Activated CD8-positive, alpha-beta memory T cell treated with anti-CD3 and anti-CD28 coated beads for 4 hours (primary cell): ENCODE measurements at places on chromosomes 2 and 18.

GRCh38 chr18:22171258-22172119, 2.1 kb downstream of the GATA6 start:
- DNase-seq, result no peak

- DNase-seq, result no peak
Observed at GRCh38 chr2:181738074-181738473, 57.8 kb upstream of the NEUROD1 start.

DNA sequence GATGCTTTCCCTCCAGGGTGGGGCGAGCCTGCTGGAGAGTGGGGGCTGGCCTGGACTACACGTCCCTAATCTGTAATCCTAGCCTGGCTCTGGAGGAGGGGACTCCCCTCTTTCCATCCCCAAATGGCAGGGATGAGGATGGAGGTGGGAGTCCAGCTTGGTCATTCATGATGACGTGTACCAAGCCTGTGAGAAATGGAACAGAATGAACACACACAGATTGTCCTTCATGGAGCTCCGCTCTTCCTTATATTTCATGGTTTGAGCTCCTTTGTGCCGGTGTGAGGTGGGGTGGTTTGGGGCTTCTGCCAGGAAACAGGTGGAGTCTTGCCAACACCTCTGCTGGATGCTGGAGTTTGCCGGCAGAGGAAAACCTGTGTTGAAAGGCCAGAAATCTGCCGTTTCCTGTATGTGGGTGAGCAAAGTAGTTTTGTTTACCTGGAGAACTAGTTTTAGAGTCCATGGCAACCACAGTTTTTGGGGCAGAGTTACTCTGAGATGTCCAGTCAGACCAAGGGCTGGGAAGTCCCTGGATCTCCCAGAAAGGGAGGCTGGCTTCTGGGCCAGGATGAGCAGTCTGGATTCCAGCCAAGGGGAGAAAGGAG, 417.6 kb upstream of the MEX3C start:
- DNase-seq, result no peak

DNA sequence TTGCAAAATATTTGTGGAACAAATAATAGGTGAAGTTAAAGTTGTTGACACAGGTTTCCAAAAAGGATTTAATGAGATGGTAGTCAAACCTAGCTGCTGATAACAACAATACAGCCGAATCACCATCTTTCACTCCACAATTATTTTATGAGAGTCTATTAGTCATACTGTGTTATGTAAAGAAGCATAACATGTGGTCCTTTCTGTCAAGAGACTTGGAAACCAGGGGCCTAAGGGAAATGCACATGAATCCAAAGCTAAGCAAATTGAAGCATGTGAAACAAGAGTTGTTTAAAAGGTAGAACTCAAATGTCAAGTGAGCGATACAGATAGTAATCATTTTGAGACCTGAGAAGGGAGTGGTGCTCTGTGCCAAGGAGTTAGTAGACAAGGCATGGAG, 16.0 kb downstream of the CD28 start:
- DNase-seq, result no peak

DNA sequence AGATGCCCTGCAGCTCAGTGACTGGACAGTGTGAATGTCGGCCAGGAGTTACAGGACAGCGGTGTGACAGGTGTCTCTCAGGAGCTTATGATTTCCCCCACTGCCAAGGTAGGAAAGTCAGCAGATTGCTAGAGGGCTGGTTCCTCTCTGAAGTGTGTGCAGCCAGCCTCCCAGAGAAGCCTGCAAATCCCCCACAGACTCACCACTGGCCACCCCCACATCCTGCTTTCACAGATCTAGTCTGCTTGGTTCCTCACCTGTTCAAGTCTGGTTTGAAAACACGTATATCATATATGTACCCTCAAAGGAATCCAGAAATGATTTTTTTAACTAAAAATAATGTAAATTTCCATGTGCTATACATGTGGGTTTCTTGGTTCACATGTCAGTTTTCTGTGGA, 121.1 kb downstream of the LAMA3 start:
- no peak for DNase-seq

DNA sequence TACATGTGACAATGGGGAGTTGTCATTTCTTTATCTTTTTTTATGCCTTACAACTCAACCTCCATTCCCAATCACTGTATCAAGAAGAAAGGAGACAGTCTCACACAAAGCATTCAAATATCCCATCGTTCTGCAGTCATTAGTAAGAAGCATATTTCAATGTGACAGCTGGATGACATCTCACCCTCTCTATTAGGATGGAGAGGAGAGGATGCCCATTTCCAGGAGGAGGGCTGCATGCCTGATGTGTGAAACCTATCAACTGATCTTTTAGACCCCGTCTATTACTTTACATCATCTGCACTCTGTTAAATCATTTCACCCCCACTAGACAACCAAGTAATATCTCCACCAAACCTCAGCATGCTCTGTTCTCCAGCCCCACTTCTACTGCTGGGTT, 292.7 kb upstream of the CHAC2 start:
- no peak for DNase-seq

GRCh38 chr18:35662293-35663062, 80.9 kb downstream of the GALNT1 start:
- no peak for DNase-seq

DNA sequence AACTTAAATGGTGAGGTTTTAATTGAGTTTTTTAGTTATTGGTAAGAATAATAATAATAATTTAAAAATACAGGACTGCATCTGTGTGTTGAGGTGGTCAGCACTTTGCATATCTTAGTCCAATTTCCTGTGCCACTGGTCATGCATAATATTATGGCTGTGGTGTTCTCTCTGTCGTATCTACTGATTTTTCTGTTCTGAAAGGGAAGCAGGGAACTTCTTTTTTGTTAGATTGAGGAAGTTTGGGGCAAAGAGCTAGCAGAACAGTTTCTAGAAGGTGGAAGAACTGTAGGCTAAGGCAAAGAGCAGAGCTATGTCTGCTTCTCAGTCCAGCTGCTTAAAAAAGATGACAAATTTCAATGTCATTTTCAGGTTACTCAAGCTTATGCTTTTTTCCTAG, 74.3 kb downstream of the XRCC5 start:
- no peak for DNase-seq

DNA sequence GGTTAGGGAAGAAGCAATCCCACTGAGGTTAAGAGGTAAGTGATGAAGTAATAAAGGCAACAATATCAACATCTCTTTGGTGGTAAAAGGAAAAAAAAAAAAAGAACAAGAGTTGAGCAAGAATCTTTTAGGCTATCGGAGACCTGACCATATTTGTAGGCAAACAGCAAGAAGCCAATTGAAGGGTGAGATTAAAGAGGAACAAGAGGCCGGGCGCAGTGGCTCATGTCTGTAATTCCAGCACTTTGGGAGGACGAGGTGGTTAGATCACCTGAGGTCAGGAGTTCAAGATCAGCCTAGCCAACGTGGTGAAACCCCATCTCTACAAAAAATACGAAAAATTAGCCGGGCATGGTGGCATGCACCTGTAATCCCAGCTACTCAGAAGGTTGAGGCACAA, 11.3 kb downstream of the VPS54 start:
- no peak for DNase-seq

- no peak for DNase-seq
Observed at GRCh38 chr2:109702250-109702985, 88.3 kb downstream of the SOWAHC start.

GRCh38 chr2:221370857-221371211, 201.3 kb downstream of the EPHA4 start:
- no peak for DNase-seq

DNA sequence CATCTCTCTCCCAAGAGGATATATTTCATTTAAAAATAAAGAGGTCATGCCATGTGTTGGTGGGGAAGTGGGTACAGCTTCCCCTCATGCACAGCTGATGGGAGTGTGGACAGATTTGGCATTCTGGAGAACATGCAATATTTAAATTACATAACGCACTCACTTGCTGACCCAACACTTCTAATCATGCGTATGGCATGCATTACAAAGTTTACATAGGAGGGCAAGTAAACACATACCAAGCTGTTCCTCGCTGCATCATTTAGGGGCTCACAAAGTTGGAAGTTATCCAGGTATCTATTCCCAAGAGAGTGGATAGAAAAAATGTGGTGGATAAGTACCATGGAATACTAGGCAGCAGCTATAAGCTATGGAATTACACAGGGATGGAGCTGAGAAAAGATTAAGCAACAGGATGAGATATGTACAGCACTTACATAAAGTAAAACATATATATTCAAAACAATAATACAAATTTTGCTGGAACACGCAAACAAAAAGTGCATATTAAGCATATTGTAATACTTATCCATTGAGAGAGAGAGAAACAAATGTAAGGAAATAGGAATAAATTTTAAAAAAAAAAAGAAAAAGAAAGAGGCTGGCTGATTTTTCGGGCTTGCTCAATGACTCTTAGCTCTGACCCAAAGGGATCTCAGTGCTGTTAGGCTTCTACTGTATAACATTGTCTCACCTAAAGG, 11.0 kb downstream of the CYP1B1 start:
- DNase-seq, result no peak

DNA sequence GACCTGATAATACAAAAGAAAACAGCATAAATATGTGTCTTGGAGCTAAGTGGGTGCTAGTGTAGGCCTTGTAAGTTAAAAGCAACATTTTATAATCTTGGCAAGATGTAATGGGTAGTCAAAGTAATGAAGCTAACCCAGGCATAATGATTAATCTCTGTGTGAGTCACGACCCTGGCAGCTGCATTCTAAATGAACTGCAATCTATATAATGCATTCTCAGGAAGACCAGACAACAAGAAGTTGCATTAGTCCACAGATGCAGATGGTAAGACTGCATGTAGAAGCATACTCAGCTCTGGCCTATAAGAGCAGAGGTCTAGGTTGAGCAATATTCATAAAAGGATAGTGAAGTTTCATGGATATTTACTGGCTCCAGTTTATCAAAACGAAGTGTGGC, 85.6 kb upstream of the ETAA1 start:
- no peak for DNase-seq

DNA sequence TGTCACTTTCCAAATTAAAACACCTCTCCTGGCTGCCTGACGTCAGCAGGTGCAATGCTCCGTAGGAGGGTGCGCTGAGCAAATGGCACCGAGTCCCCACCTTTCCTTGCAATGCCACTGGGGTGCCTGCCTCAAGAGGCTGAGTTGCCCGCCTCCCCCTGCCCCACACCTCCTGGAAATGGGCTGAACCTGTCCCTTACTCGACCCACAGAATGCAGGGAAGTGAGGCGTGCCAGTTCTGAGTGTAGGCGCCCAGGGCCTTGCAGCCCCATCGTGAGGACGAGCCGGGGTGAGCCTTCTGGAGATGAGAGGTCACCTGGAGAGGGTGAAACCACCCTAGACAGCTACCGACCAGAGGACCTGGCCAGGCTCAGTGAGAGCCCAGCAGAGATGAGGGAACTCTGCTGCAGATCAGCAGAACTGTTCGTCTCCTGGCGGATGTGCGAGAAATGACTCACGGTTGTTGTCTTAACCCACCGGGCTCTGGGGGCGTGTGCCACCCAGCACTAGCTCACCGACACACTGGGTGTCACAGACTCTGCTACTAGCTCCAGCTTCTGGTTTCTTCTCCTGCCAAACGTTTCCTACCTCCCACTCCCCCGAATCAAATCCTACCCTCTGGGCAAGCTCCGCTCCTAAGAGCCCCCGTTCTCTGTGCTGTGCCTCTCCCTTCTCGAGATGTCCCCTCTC, 168.7 kb upstream of the HDAC4 start:
- DNase-seq, result no peak

DNA sequence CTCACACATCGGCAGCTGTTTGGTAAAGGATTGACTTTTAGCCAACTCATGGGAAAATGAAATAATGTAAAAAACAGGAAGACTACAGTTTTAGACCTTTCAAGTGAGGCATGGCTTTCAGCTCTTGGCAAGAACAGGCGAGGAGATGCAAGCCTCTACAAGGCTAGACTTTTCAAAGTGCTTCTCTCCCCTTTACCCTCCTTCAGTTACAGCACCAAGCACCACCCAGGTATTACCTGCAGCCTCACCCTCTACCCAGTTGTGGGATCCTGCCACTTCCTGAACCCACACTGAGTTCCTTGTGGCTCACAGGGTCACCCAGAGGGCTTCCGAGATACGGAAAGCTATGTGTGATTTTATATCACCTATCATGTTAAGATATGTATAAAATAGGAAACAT, 14.7 kb downstream of the UGT1A10 start:
- no peak for DNase-seq

GRCh38 chr2:27092696-27093429, 6.3 kb downstream of the KHK start:
- no peak for DNase-seq

GRCh38 chr2:240574386-240575100, 6.3 kb downstream of the RNPEPL1 start:
- DNase-seq, result no peak

GRCh38 chr2:69386360-69386759, 667 bp downstream of the GFPT1 start:
- DNase-seq, result no peak

- no peak for DNase-seq
Observed at GRCh38 chr18:74268933-74269620, 22.7 kb downstream of the CYB5A start.

- no peak for DNase-seq
Observed at GRCh38 chr2:71417300-71418202, 35.8 kb upstream of the DYSF start.

- no peak for DNase-seq
Observed at GRCh38 chr2:9467687-9468086, 6.7 kb upstream of the IAH1 start.

DNA sequence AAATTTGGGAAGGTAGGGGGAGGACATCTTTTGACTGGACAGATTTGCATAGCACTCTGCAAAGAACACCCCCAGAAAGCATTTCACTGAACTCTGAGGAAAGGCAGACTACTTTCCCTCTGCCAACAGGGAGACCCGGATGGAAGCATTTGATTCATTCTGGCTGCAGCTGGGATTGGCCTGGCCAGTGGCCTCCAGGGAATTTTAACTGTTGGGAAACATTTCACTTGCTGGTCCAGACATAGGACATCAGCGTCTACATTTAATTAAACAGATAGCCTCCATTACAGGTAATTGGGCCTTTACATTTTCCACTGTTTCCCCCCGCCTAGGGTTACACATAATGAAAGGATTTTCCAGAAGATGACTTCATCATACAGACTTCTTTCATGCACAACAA, 92.8 kb downstream of the MARCHF4 start:
- no peak for DNase-seq

GRCh38 chr2:227256605-227257004, 68.4 kb upstream of the MFF start:
- DNase-seq, result no peak

DNA sequence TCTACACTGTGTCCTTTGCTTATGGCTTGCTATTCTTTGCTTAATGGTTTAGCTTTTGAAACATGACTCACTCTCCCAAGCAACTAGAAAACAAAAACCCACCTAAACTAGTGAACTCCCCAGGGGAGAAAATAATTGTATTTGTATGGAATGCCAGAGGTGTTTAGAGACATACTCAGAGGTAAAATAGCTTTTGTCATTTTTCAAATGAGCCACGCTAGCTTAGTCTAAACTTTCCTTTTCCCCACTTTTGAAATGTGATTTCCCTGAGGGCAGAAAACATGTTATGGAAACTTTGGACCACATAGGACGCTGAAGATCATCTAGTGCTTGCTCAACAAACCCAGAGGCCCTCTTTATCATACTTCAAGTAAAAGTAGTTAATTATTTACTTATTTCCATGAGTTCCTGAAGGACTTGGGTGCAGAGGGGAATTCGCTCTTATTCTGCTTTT, 16.5 kb upstream of the CYTIP start:
- DNase-seq, result no peak
